Thoracic aorta (tissue), 2 donors: ENCODE measurements at places on chromosomes 7 and 10. TPM values are rescaled to one million over a fixed set of nuclear protein-coding genes. Genes with fewer than 3 reads are reported as not detected.

DNA sequence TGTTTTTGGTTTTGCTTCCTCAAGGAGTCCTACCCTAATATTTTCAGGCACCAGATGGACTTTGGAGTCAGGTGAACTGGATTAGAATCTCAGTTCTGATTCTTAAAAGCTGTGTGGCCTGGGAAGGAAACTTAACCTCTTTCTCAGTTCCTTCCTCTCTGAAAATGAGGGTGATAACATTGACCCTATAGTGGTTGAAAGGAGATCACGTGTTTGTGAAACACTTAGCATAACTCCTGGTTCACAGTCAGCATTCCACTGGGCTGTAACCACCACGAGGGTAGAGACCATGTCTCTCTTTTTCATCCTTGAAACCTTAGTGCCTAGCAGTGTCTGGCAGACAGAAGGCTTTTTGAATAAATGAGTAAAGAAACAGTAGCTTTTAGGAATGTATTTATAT lies 16.7 kb downstream of the LSMEM1 start:
- no peak for DNase-seq

- DNase-seq, result no peak
Measured at GRCh38 chr10:48478469-48478868, 126.4 kb downstream of the ARHGAP22 start.

GRCh38 chr7:158645842-158646241 lies 58.2 kb upstream of the PTPRN2 start:
- no peak for DNase-seq

DNA sequence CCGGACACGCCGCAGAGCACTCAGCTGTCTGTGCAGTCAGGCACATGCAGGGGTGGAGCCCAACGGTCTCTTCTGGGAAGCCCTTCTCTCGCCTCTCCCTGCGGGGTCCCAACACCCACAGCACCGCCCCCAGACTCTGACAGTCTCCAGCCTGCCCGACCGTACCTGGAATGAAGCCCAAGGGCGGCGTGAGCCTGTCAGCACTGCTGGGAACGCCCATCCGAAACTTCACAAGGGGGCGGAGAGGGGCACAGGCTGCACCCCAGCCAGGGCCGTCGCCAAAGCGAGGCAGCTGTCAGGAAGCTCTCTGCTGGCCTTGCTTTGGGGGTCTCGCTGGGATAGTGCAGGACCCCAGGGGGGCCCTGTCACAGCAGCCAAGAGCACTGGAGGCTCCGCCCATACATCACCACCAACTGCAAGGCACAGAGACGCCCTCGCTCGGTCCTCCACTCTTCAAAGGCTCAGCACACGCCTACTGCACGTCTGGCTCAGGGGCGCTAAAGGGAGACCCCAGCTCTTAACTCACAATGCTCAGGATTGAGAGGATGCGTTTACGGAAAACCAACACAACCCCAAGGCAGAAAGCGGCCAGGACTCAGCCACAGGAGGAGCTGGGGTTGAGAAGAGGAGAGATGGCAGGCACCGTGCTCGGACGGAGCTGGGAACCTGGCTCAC lies 30.9 kb downstream of the MAD1L1 start:
- no peak for DNase-seq

- DNase-seq, result no peak
Measured at GRCh38 chr7:7772397-7772821, 54.0 kb upstream of the RPA3 start.

DNA sequence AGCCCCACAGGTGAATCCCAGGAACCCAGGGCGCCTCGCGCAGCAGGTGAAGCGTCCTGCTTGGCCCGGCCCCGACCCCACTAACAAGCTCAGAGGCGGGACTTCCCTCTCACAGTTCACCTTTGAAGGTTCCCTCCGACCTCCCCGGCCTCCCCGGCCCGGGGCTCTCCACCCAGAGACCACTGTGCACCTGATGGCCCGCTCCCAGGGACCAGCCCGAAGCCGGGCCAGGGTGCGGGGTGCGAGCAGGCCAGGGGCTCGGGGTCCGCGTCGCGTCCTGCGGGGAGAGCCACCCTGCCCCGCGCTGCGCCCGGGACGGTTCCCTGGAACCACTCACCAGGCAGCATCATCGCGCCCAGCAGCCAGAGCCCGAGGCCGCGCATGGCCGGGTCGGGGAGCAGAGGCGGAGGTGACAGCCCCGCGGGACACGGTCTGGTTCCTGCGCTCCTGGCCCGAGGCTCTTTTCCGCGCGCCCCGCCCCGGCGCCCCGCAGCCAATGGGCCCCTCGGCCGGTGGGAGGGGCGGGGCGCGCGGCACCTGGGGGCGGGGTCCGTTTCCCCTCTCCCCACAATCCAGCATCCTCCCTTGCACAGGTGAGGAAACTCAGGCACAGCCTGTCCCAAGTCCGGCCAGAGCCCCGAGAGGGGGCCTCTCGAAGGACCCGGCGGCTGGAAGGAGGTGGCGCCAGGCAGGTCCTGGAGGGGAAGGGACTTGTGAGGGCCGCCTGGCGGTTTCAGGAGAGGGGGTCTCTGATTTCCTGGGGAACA lies at the start of gene ADAM8:
ADAM8 (minus strand) TSS at position 434 of the 767 bp plus-strand sequence; CDS start at position 383, 51 bp downstream.
- DNase-seq, result no peak

- no peak for DNase-seq
Measured at GRCh38 chr10:96700374-96701099, 19.8 kb downstream of the PIK3AP1 start.

GRCh38 chr7:77995717-77996116 lies 197.1 kb downstream of the PHTF2 start:
- DNase-seq, result no peak

- DNase-seq, result no peak
Measured at GRCh38 chr7:95693551-95694333, 78.6 kb upstream of the DYNC1I1 start.

GRCh38 chr10:110398419-110399105 lies 93.8 kb upstream of the SMNDC1 start:
- DNase-seq, result peak; percentile 33

DNA sequence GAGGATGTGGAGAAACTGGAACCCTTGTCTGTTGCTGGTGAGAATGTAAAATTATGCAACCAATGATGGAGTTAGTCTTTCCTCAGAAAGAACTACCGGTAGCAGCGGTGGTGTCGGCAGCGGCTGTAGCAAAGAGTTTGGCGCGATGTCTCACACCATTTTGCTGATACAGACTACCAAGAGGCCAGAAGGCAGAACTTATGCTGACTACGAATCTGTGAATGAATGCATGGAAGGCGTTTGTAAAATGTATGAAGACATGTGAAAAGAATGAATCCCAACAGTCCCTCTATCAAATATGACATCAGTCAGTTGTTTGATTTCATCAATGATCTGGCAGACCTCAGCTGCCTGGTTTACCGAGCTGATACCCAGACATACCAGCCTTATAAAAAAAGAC lies 10.6 kb downstream of the CLEC2L start:
- DNase-seq, result no peak

- DNase-seq, result no peak
Measured at GRCh38 chr10:84391326-84391725, 62.9 kb downstream of the CCSER2 start.

The KIF5B gene
- total RNA-seq, result 148 TPM

The NSUN5 gene
- total RNA-seq, result 23.3 TPM

The OR2A25 gene
- total RNA-seq, result not detected

The NPC1L1 gene
- 0.85 TPM for total RNA-seq

The PRR15 gene
- total RNA-seq, result 6.0 TPM

The SPOCK2 gene
- total RNA-seq, result 3.5 TPM

The AUTS2 gene
- 49.4 TPM for total RNA-seq

The ALOX5 gene
- 64.1 TPM for total RNA-seq
